ENCODE measurements at places on chromosomes 5 and 9.

- DNase-seq: no peak
Measured at GRCh38 chr5:76547891-76548524, 75.2 kb downstream of the F2RL2 start.

DNA sequence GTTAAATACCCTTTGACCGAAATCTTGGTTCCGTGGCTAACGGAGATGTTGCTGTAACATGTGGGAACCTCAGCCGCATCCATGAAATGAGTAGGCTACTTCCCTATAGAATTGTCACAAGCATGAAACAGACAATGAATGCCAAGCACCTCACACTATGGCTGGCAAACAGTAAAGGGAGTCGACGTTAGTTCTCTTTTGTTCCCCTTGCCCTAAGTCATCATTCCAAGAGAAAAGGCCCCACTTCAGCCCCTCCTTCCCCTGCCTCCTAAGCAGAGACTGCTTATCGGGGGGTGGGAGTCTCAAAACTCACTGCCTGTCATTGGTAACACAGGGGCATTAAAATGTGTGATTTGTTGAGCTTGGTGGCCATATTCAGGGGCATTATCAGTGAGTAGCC lies 159.6 kb downstream of the MAPKAP1 start:
- DNase-seq: no peak

- no peak for DNase-seq
Measured at GRCh38 chr5:126808521-126808988, 31.6 kb downstream of the LMNB1 start.

GRCh38 chr5:20088361-20088760 lies 100.4 kb upstream of the CDH18 start:
- no peak for DNase-seq

DNA sequence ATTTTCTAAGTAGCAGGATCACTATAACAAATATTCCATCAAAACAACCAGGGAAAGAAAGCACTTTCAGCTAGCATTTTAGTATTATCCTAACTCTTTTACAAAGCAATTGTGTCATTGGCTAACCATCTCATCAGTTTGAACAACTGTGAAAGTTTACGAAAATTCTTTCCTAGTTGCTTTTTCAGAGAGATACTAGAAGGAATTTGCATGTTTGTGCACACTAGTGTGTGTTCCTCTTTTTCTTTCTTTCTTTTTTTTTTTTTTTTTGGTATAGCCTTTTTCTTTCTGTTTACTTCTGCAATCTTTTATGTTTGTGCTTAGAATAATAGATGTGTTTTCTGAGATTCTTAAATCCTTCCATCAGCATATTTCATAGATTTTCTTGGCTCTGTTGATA lies 124.7 kb upstream of the SEMA6A start:
- no peak for DNase-seq

GRCh38 chr5:135327429-135328127 lies 71.5 kb downstream of the MACROH2A1 start:
- no peak for DNase-seq

DNA sequence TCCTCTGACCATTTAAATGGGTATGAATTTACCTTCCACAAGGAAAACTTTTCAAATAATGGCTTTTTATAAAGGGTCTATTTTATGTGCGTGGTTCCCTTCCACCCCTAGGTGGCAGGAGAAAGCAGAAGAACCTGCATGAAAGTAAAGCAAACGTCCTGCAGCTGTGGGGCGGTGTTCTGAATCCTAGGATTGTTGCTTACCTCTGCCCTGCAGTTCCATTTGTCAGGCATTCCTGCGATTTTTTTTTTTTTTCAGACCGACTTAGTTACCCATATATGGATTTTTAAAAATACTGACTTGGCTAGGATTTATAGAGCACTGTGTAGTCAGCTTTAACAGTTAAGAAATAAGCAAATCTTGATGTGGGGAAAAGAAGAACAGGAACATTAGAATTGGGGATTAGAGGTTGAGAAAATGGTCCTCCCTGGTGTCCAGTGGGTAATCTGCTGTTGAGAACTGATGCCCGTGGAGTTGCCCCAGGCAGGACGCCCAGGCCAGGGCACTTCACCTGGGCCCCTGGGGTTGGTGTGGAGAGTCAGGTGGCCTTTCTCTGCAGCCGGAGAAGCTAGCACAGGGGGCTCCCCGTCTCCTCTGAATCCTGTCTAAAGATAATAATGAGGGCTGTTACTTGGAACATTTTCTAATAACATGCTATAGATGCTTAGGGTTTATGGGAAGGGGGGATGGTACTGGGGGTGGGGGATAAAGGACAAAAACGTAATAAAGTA lies 30.4 kb upstream of the LTC4S start:
- DNase-seq: no peak
